Activated naive CD4-positive, alpha-beta T cell (primary cell): ENCODE measurements at places on chromosomes 2 and 18.

DNA sequence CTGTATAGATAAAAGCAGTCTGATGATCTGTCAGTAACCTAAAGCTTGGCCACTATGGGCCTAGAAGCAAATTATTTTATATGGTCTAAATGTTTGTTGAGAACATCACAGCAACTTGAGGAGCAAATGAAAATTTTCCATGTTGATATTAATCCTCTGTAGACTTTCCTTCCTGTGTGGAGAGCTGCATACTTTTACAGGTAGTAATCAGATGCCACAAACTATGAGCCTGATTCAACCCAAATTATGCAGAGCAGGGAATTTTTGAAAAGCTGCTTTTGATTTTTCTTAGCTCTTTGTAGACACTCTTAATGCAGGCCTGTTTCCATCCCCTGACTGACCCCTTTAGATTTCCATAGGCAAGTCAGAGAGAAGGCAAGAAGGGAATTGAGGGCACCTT lies 17.3 kb downstream of the PAX3 start:
- DNase-seq: no peak

DNA sequence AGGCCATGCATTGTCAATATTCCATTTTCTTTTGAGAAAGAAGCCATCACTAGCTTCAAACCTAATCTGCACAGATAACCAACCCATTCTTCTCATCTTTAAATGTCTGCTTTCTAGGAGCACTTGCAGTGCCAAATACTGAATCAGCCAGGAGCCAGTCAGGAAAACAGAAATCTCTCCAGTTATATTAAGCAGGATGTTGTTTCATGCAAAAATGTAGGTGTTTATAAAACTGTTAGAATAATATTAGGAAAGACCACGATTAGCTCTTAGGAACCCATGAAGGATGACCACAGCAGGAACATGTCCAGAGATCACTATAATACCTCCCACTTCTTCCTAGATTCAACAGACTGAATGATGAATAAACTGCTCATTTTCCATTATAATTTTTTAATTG lies 86.0 kb downstream of the TTC32 start:
- DNase-seq: no peak

GRCh38 chr2:21486445-21486844 lies 362.7 kb downstream of the TDRD15 start:
- DNase-seq: no peak

- DNase-seq: no peak
Measured at GRCh38 chr2:4964579-4964978, 727.6 kb upstream of the SOX11 start.

- DNase-seq: no peak
Measured at GRCh38 chr2:10482913-10483312, 34.8 kb upstream of the ODC1 start.

DNA sequence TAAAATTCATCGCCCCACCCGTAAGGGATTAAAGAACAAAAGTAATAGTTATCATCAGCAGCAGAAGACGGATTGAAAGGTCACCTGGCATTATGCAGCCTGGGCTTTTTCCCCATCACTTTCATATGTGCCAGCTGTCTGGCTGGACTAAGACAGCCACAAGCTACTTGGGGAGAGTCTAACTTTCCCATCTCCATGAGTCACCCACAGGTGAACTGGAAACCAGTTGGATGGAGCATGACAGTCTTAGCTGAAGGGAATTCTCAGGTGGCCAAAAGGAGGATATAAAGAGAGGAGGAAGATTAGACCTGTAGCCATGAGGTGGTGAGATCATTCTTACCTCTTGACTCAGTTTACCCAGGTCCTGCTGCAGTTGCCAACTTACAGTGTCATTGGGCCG lies 7.0 kb upstream of the FAM178B start:
- DNase-seq: no peak

DNA sequence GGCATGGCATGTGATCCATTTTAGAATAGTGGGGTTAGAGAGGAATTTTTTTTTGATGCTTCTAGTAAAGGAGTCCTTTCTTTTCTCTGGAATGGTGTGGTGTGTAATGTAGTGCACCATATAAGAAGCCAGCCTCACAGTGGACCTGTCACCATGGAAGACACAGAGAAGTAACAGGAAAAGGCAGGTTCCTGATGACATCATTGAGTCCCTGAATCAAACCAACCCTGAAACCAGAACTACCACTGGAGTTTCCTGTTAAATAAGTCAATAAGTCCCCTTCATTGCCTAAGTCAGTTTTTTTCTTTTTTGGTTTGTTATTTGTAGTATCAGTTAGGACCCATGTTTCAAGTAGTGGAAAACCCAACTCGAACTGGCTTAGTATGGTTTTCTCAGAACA lies 11.9 kb downstream of the ADCYAP1 start:
- no peak for DNase-seq

GRCh38 chr18:43916984-43917383 lies 639.7 kb upstream of the SYT4 start:
- DNase-seq: no peak

DNA sequence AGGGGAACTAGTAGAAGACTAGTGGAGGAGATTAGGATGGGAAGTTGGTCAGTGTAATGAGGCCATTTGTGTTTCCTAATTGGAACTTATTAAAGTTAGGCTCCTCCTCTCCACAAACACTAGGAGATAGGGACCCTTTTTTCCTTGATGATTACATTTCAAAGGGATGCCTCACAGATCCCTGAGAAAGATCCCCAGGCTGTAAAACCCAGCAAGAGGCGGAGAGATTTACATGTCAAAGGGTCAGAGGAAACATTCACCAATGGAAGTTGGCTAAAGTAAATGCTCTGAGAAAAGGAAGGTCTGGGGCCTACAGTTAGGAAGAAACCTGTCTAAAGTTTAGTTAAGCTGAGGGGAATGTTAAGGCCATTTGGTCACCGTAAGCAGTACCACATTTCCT lies 1.4 kb upstream of the CCDC85A start:
- no peak for DNase-seq

DNA sequence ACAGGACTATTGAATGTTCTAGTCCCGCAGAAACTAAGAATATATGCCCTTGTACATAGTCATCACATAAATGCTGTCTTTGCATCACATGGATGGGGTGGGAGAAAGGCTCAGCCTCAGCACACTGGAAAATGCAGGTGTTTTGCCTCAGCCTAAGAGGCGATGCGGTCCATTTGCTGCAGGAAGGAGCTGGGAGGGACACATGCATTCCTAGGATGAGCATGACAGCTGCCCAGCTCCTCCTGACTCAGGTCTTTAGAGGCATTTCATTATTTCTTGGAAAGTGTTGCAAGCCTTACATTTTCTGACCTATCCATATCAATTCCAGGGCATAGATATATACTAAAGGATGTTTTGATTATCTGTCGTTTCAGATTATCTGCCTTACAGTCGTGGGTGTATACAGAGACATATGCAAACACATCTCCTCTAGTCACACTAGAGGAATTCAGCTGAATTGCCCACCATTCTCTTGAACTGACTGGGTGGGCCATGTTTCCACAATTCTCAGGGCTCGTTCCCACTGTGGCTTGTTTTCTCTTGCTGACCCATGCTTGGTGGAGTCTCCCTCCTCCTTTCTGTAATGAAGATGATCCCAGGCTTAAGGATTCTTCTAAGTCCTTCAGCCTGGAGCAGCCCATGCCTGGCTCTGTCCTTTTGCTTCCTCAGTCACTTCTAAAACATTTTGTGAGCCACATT lies 156.9 kb downstream of the SETBP1 start:
- DNase-seq: no peak

- DNase-seq: no peak
Measured at GRCh38 chr2:72892506-72893173, 5.4 kb downstream of the SPR start.

DNA sequence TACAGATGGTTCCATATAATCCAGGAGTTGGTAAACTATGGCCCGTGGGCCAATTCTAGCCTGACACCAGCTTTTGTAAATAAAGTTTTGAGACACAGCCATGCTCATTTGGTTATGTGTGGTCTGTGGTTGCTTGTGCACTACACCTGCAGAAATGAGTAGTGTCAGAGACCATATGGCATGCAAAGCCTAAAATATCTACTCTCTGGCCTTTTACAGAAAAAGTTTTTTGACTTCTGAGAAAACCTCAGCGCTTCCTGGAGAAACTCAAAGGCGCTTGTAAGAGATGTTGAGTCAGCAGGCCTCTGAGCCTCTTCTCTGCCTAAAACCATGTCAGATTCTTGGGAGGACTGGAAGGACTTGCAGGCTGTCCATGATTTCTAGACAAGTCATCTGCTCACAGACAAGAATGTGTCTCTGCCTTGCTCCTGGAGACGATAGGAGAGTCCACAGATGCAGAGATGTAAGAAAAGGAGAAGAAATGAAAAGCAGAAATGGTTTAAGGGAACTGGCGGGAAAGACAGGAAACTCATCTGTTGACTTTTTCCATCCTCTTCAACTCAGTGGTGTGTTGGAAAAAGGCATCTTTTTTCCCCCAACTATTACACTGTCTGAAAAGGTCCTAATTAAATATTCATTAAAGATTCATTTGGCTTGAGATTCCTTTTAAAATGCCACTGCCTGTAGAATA lies 5.2 kb downstream of the TTC39C start:
- DNase-seq: no peak

GRCh38 chr2:214201892-214202291 lies 209.0 kb upstream of the VWC2L start:
- no peak for DNase-seq

- DNase-seq: no peak
Measured at GRCh38 chr2:156006721-156007618, 325.6 kb downstream of the NR4A2 start.

GRCh38 chr2:173854840-173855239 lies 110.3 kb downstream of the SP3 start:
- no peak for DNase-seq

- no peak for DNase-seq
Measured at GRCh38 chr2:238694922-238695321, 153.0 kb upstream of the TWIST2 start.

- no peak for DNase-seq
Measured at GRCh38 chr2:234258562-234259141, 208.2 kb downstream of the SPP2 start.

DNA sequence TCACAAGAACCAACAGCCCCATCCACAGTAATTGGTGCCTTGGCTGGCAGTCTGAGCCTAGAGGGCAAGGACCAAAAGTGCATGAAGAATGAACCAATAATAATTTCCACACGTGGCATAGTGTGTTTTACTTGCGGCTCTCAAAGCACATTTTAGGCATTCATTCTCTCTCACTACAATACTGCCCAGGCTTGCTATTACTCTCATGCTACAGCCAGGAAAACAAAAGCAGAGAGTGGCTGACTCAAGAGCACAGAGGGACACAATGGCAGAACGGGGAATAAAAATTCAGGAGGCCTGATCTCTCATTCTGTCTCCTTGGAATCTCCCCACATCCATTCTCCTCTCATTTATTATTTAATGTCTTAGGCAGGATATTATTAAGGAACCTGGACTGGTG lies 57.0 kb upstream of the NOL4 start:
- DNase-seq: no peak

DNA sequence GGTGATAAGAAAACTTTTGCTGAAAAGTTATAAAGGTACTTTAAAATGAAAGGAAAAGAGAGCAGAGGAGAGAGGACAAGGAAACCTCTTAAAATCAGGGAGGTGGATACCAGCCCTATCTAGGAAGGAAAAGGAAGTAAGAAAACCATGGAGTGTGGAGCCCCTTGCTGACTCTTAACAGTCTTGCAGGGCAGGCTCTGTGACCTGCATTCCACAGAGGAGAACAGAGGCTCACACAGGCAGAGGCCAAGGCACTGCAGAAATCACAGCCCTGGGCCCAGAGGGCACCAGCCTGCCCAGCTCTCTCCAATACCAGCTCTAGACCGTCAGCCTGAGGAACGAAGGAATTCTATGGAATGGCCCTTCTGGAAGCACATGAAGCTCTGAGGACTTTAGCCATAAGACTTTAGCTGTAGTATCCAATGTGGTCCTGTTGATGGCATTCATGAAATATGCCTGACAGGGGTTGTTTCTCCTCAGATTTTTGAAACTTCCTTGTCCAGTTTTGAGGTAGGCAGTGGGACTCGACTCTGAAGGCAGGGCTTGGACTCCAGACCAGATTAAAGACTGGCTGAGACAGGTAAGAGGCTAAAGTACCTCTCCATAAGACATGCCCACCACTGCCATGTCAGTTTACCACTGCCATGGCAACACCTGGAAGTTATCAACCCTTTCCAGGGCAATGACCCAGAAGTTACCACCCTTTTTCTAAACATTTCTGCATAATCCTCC lies 216.3 kb downstream of the ANAPC1 start:
- DNase-seq: no peak

GRCh38 chr2:161044921-161045320 lies 115.3 kb upstream of the TANK start:
- DNase-seq: no peak

- DNase-seq: no peak
Measured at GRCh38 chr2:60515721-60516226, 37.7 kb downstream of the BCL11A start.

GRCh38 chr2:42957109-42957860 lies 164.9 kb upstream of the HAAO start:
- DNase-seq: no peak

DNA sequence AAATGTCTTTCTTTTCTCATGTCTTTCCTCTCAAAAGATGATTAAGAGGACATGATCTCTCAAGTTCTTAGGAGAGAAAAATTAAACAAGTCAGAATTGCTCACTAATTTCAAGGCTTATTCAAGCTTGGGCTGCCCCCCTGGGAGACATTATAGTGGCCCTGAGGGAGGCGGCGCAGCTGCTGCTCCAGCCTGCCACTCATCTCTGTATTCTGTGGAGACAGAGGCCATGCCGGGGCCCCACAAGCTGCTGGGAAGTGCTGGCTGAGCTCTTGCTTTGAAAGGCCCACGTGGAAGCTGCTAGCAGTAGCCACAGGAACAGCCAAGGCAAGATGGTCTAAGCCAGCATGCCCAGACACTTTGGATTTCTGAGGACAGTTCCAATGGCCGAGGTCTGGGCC lies 267.4 kb downstream of the LNPK start:
- no peak for DNase-seq

DNA sequence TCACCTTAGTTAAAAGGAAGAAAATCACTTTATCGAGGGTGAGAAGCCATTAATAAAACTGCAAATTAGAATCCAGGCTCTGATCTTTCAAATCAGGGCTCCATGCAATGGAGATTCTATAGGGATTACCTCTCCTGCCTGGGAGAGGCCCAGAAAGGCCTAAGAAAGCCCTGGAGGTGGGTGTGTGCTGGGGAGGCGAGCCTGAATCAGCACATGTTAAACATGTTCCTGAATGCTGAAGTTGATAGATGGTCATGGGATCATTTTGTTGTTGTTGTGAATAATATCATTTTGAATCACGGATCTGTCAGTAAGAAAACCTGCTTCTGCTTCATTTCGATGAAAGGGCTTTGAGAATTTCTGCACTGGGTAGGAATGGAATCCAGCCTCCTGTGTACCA lies 254.3 kb downstream of the ACKR3 start:
- DNase-seq: no peak

DNA sequence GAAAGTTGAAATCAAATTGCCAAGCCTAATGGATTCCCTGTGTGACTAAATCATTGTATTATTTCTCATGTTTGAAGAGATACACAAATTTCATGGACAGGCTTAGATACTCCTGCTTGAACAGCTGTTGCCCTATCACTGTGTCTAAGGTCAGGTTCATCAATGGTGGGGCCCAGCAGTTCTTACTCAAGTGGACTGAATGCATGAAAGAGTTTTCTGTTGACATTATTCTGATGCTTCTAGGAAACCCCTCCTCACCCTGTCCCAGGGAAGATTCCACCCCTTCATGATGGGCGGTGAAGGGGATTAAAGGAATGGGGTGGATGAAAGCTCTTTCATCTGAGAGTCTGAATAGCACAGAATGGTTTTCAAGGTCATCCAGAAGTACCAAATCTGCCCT lies 148.8 kb downstream of the INO80D start:
- DNase-seq: no peak

GRCh38 chr2:96955762-96956161 lies 30.6 kb downstream of the FAM178B start:
- no peak for DNase-seq

GRCh38 chr2:151905963-151906632 lies 77.9 kb upstream of the ARL5A start:
- DNase-seq: no peak
